Kidney (tissue), 22 donors: ENCODE measurements at places on chromosomes 4 and X. TPM values are rescaled to one million over a fixed set of nuclear protein-coding genes. Genes with fewer than 3 reads are reported as not detected.
A peak's percentile ranks its signal among the peaks of the same experiment; 100 is the strongest.

GRCh38 chr4:185424905-185425646 is 688 bp downstream of the UFSP2 start:
- no peaks in the 10 kb centered on the region for H3K27me3 ChIP-seq
- H3K27ac ChIP-seq = peak overlapping the region; percentile 99
- peak overlapping the region; percentile 74 for H3K4me3 ChIP-seq
- H3K4me1 ChIP-seq = peaks cover 8% of the 10 kb centered on the region
- peaks cover 4% of the 10 kb centered on the region for H3K36me3 ChIP-seq

- H3K36me3 ChIP-seq = no peaks in the 10 kb centered on the region
- H3K4me1 ChIP-seq = no peaks in the 10 kb centered on the region
- peak; percentile 42 for DNase-seq
- no peaks in the 10 kb centered on the region for H3K27me3 ChIP-seq
Measured at GRCh38 chr4:40482985-40483647, 146.5 kb downstream of the RBM47 start.

DNA sequence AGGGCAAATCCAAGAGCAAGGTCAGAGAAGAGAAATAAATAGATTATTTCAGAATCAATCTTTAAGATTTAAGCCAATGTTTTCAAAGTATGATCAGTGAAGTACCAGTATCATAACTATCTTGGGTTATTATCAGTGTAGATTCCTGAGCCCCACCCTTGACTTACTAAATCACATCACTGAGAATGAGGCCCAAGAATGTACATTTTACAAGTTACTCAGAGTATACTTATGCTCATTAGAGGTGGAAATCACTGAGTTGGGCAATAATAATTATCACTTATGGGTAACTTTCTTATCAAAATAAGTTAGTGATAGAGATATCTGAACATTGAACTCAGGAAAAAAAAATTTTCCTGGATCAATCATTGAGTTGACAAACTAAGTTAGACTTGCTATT is 121.6 kb upstream of the NOCT start:
- no peak overlapping the region for H3K4me3 ChIP-seq
- no peak overlapping the region for H3K27ac ChIP-seq
- no peaks in the 10 kb centered on the region for H3K27me3 ChIP-seq

GRCh38 chrX:119121341-119121740 is 6.3 kb downstream of the KIAA1210 start:
- no peak overlapping the region for H3K4me3 ChIP-seq
- H3K27ac ChIP-seq = no peak overlapping the region
- peak; percentile 45 for DNase-seq
- no peaks in the 10 kb centered on the region for H3K36me3 ChIP-seq
- H3K4me1 ChIP-seq = no peaks in the 10 kb centered on the region
- H3K27me3 ChIP-seq = peaks cover 4% of the 10 kb centered on the region

DNA sequence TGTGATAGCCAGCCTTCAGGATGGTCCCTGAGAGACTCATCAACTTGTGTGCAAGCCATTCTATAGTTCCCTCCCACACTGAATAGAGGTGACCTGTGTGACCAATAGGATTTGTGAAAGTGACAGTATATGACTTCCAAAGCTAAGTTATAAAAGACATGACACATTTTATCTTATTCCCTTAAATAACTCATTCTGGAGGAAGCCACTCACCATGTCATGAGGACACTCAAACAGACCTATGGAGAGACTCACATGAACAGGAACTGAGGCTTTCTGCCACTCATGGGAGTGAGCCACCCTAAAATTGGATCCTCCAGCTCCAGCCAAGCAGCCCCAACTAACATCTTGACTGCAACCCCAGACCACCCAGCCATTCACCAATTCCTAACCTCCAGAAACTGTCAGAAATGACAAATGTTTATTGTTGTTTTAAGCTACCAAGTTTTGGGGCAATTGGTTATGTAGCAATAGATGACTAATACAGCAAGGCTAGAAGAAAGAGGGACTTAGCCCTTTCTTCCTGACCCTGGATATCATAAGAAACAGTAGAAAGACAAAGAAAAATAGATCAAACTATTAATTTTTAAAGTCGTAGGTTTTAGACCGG is 9.0 kb upstream of the CHIC2 start:
- no peak for DNase-seq
- H3K4me3 ChIP-seq = no peak overlapping the region
- no peaks in the 10 kb centered on the region for H3K4me1 ChIP-seq
- no peak overlapping the region for H3K27ac ChIP-seq

SUPT20HL2 gene
- not detected for total RNA-seq

NSUN7 gene
- total RNA-seq = 7.6 TPM
